ENCODE measurements at places on chromosomes 5 and 9.

- no peak for DNase-seq
These were observed 18.7 kb upstream of the GABBR2 start for GRCh38 chr9:98727428-98727827.

DNA sequence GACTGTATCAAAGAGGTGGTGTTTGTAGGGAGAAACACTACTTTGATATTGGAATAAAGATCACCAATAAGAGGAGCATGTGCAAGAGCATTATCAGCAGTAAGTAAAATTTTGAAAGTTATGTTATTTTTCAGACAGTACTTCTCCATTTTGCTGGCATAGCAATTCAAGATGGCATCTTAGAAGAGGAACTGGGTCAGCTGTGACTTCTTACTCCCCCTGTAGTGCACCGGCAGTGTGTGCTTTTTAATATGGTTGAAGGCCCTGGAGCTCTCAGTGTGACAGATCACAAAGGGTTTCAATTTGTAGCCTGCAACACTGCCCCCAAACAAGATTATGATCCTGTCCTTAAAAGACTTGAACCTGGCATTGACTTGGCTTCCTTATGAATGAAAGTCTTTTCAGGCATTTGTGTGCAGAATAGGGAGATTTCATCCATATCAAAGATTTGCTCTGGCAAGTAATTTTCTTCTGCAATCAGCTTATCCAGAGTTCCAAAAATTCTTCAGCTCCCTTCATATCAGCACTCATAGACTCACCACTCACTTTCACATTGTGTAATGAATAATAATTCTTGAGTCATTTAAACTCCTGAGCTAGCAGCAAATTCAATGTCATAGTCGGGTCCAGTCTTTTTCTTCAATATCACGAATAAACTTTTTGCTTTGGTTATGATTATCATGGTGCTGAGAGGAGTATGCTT is 105.7 kb upstream of the MAMDC2 start:
- DNase-seq = no peak

DNA sequence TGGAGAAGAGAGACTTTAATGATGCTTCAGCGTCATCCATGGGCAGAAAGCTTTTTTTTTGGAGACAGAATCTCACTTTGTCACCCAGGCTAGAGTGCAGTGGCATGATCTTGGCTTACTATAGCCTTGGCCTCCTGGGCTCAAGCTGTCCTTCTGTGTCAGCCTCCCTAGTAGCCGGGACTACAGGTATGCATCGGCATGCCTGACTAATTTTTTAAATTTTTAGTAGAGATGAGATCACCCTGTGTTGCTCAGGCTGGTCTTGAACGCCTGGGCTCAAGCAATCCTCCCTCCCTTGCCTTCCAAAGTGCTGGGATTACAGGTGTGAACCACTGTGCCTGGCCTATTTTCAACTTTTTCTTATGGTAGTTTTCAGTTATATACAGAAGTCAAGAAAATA is 23.2 kb downstream of the SPIN1 start:
- no peak for DNase-seq

DNA sequence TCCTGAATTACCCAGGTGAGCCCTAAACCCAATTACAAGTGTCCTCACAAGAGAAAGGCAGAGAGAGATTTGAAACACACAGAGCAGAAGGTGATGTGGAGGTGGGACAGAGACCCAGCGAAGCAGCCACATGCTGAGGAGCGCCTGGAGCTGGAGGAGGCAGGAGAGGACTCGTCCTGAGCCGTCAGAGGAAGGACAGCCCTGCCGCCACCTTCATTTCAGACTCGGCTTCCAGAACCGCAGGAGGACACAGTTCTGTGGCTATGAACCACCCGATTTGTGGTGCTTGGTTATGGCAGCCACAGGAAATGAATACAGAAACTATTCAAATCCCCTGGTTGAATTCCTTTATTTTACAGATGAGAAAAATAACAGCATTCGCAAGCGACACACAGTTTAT is 16.4 kb upstream of the FBP1 start:
- DNase-seq = no peak

GRCh38 chr5:66362687-66363086 is 218.6 kb downstream of the SREK1 start:
- no peak for DNase-seq

GRCh38 chr5:142152384-142152732 is 43.8 kb downstream of the NDFIP1 start:
- no peak for DNase-seq

DNA sequence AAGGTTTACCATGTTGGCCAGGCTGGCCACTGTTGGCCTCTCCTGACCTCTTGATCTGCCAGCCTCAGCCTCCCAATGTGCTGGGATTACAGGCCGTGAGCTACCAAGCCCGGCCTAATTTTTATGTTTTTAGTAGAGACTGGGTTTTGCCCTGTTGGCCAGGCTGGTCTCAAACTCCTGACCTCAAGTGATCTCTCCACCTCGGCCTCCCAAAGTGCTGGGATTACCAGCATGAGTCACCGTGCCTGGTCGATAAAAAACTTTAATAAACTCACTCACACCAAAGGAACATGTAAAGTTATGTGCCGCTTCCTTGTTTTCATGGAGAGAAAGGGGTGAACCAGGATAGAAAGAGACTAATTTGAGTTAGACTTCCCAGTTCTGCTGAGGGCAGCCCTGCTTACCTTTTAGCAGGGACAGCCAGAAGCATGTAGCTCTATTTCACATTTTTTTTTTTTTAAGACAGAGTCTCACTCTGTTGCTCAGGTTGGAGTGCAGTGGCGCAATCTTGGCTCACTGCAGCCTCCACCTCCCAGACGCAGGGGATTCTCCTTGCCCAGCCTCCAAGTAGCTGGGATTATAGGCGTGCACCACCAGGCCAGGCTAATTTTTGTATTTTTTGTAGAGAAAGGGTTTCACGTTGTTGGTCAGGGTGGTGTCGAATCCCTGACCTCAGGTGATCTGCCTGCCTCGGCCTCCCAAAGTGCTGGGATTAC is 11.4 kb upstream of the HAUS6 start:
- DNase-seq = no peak

DNA sequence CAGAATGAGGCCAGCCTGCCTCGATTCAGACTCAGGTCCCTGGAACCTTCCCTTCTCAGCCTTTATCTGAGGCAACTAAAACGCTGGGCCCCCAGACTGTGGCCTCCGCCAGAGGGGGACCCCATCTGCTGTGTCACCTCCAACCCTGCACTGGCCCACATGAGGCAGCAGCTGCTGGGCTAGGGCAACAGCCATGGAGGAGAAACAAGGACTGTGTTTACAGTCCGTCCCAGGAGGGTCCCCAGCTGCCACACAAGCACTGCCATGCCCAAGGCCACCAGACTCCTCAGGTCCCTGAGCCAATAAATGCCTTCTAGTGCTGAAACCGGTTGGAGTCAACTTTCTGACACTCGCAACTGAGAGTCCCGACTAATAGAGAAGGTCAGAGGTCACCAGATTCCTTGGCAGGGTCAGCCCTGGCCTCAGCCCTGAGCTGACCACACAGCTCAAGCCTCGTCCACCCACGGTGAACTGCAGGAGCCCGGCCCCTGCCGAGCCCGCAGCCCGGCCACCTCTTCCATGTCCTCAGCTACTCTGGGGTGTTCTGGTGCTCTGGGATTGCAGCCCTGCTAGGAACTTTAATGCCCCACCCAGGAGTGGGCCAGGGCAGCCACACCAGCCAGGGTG is 77.0 kb downstream of the ZNF354C start:
- DNase-seq = no peak

GRCh38 chr5:13133951-13134350 is 810.5 kb downstream of the DNAH5 start:
- DNase-seq = no peak

GRCh38 chr9:124567362-124567761 is 60.2 kb upstream of the NR5A1 start:
- no peak for DNase-seq

- no peak for DNase-seq
These were observed 65.8 kb downstream of the MEIKIN start for GRCh38 chr5:131879705-131880104.

GRCh38 chr5:145531038-145531734 is 304.0 kb downstream of the PRELID2 start:
- DNase-seq = no peak

DNA sequence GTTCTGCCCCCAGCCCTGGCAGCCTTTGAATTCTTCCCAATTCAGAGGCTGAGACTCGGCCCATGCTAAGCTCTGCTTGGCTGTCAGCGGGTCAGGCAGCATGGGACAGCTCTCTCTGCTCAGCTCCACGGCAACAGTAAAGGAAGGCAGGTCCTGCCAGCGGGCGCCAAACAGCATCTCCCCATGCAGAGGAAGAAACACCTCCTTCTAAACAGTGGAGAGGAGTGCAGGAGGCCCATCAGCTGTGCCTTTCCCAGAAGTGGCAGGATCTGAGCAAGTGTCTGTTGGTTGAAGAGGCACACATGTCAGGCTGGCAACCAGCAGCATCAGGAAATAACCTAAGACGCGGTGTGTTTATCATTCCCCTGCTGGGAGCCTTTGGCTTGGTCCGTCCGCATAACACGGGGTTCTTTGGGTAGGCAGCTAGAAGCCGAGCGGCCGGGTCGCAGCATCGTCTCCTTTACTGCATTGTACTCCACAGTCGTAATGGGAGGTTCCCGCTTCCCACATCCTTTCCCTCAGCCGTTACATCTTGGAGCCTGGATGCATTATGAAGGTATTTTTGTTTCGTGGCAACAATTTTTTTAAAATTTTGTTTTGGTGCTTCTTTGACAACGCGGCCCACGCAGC is 42.7 kb upstream of the NCS1 start:
- DNase-seq = no peak

DNA sequence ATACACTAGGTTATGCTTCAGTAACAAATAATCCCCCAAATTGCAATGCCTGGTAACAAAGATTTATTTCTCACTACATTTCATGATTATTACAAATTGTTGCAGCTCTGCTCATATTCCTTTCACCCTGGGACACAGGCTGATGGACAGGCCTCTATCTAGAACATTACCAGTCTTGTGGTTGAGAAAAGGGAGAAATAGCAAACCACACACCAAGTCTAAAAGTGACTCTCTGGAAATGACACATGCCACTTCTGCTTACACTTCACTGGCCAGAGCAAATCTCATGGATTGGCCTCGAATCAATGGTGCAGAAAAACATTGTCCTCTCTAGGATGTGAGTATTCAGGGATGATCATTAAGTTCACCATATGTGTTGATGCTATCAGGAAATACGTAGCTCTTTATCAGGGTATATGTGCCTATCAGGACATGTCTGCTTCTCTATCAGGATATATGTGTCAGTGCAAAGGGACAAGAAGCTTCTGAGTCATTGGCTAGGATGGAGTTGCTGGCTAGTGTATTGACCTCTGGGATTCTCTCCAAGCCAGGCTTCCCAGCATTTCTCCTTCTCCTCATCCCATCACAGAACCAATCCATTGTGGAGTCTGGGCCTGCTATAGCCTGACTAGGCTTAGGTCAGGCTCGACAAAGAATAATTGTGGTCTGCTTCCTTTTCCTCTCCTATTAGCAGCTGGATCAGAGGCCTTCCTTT is 91.1 kb upstream of the CEP78 start:
- no peak for DNase-seq

- no peak for DNase-seq
These were observed 21.4 kb downstream of the SPZ1 start for GRCh38 chr5:80341016-80341775.

- DNase-seq = no peak
These were observed 119.4 kb downstream of the SPOCK1 start for GRCh38 chr5:137379555-137380286.

DNA sequence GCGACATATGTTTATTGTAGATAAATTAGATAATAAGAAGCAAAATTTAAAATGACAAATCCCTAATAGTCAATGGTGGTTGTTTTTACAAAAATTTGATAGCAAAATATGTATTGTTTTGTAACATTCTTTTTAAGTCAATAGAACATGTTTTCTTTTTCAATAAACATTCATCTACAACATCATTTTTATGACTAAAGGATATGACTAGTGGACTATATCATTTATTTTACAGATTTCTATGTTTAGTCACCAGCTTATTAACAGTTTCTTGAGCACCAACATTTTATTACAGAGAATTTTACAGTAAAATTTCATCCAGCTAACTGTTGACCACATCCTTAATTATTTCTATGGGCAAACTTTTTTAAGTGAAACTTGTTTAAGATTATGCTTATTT is 114.7 kb upstream of the IL7R start:
- no peak for DNase-seq

- DNase-seq = no peak
These were observed 18.7 kb downstream of the GIN1 start for GRCh38 chr5:103101079-103101750.

DNA sequence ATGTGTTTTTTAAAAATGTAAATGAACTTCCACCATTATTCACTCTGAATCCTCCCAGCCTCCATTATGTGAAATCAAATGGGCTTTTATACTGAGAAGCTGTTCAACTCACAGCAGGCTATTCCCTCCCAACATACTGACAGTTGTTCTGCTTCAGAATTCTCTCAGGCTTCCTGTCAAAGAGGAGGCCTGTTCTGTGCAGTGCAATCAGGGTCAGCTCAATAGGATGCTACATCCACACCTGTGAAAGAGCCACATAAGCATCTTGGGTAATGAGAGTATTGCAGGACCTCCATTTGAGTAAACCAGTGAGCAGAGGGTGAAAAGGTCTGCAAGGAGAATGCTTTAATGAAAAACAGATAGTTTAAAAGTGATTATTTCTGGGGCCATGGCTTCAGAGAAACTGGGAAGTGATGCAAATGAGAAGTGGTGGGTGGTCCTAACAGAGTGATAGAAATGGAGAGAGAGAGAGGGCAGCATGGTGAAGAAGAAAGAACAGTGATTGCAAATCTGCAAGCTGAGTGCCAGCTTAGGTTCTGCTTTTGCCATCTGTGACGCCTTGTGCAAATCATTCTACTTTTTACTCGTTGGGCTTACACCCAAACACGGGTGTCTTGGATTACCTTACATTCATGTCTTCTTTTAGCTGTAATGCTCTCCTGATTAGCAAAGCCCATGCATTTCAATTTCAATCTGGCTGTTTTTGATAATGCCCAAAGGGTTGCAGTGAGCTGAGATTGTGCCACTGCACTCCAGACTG is 202.5 kb upstream of the NMUR2 start:
- DNase-seq = no peak

GRCh38 chr5:76604838-76605237 is 18.4 kb downstream of the F2RL2 start:
- no peak for DNase-seq

DNA sequence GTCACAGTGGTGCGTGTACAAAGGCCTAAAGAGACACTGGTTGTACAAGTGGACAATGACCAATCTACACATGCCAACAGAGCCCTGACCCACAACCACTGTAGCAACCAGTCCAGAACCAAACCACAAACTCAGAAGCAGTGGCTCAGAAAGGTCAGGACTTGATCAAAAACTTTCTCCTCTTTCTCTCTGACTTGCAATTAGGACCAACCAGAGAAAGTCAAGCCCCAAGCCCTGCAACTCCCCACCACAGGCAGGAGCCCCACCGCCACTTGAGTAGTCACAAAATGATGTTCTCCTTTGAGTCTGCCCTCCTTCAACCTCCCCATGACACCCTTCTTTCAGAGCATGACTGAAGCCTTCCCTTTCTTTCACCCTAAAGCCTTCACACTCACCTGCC is 291.8 kb downstream of the CDH10 start:
- no peak for DNase-seq

GRCh38 chr5:107831612-107832395 is 161.1 kb upstream of the EFNA5 start:
- no peak for DNase-seq

GRCh38 chr5:109247986-109248385 is 161.8 kb downstream of the PJA2 start:
- no peak for DNase-seq

All from Right ventricle myocardium superior (tissue), 1 donor.